ENCODE measurements at places on chromosomes 11 and 22.

DNA sequence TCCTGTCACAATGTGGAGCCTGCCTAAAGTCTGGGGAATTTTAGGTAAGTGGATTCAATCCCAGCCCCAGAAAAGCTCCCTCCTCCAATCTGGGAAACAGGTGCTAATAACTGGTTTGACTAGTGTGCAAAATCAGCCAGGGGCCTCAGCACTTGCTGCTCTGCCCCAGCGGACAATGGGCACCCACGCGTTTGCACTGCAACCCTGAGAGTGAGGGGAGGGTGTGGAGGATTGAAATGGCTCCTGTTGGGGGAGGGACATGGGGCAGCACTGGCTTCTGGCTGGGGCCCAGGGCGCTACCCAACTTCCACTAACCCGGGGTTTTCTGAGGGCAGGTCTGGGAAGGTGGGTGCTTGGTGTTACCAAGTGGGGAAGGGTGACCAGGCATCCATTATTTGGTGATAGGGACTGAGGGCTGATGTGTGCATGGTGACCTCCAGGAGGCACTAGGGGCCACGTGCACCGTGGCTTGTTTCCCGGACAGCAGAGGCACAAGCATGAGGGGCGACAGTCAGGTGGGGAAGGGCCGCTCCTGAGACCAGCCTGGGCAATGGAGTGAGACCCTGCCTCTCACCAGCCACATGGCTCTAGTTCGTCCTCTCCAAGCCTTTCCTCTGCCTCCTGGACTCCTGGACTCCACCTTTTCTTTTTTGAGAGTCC, 4.3 kb upstream of the PNPLA5 start:
- no peak for DNase-seq

- DNase-seq, result no peak
Observed at GRCh38 chr11:13366266-13367026, 88.9 kb downstream of the BMAL1 start.

DNA sequence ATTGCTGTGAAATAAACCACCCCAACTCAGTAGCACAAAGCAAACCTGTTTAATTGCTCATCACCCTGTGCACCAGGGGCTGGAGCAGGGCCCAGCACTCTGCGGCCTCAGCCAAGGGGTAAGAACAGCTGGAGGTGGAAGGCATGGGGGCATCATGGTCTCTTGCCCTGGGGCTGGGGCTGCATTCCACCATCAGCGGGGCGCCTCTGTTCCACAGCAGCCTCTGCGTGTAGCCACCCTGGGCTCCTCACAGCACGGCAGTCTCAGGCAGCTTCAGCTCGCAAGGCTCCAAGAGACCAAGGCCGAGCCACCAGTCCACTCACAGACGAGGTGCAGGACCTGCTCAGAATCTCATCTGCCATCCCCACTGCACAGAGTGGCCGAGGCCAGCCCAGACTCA, 630.7 kb downstream of the TBC1D22A start:
- no peak for DNase-seq

DNA sequence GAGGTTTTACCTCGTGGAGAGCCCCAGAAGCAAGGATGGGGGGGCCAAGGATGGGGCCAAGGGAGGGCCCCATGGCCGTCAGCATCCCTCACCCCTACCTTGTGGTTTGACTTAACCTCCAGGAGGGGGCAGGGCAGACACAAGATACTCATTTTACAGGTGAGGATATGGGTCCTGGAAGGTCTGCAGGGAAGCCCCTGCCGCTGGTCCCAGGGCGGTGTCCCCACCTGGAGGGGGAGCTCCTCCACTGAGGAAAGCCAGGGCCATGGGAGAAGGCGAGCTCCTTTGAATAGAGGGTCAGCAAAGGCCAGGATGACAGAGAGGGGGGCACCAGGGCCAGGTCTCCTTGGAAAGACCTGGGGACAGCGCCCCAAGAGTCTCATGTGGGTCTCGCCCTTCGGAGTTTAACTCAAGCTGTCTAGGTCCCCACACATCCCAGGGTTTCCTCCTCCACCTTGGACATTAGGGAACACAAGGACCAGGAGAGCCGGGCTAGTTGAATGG, 5.9 kb upstream of the ADORA2A start:
- no peak for DNase-seq

DNA sequence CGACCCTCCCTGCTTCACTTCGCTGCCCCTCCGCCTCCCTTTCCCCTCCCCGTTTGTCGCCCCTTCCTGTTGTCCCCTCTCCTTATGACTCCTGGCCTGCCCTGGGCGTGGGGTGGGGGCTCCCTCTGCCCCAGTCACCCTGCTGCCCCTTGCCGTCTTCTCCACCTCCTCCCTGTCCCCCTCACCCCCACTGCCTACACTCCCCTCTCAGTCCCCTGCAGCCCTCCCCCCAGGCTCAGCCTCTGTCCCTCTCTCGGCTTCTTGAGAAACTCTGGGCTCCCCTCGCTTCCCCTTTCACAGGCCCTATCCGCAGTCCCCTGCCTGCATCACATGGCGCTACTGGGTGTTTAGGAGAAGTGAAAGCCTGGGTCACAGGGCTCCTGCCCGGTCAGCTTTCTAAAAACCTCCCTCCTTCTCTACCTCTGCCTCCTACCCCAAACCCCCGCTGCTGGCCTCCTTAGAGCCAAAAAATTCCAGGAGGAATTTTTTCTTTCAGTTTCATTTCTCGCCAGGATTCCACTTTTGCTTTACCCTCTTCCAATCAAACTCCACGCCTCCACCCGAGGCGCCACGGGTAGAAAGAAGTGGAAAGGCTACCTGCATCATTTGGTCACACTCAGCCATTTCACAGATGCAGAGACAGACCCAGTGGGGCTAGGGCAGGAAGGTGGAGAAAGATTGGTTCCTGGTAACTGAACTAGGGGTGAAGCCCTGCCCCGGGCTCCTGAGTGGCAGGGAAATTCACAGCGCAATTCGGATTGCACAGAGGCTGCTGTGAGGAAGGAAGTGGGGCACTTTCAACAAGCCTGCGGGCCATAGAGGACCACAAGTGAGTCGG, at the start of gene SLC15A3:
TSS of gene SLC15A3 (minus strand) at position 273 of the 838 bp plus-strand sequence. CDS start 625 bp downstream, outside the sequence.
- DNase-seq, result peak; percentile 49

GRCh38 chr11:18958221-18958910, 19.2 kb upstream of the MRGPRX1 start:
- DNase-seq, result no peak

- no peak for DNase-seq
Observed at GRCh38 chr11:70779433-70780245, 381.3 kb downstream of the CTTN start.

DNA sequence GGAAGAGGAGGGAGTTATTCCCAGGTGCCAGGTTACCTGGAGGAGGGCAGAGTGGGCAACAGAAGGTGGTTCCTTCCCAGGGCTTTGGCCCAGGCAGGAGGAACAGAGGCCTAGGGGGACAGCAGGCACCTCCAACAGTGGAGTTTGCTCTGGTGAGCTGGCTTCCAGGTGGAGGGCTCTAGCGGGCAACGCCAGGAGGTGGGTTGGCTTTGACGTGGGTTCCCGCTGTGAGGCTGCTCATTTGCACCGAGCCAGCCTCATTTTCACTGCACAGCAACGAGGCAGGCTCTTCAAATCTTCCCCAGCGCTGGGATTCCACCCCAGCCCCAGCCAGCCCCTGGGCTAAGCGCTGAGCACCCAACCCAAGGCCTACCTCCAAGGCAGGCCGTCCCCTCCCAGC, 8.1 kb downstream of the IGSF9B start:
- DNase-seq, result no peak

- DNase-seq, result no peak
Observed at GRCh38 chr11:75427181-75427580, 5.8 kb downstream of the KLHL35 start.

DNA sequence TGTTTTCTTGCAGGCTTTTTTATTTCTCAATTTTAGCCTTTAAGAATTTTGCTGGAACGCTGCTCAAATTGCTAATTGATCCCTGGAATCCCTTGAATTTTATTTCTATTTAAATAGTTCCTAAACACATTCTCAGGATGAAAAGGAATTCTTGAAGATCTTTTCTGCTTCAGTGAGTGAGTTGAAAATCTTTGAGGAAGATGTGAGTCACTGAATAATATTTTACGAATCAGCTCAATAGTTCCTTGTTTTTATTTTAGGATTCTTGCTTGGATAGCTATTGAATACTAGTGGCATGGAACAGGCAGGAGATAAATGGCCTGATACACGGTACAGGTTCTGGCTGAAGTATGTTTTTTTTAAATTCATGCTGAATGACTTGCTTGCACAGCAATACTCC, 194.6 kb upstream of the CCDC90B start:
- DNase-seq, result no peak

DNA sequence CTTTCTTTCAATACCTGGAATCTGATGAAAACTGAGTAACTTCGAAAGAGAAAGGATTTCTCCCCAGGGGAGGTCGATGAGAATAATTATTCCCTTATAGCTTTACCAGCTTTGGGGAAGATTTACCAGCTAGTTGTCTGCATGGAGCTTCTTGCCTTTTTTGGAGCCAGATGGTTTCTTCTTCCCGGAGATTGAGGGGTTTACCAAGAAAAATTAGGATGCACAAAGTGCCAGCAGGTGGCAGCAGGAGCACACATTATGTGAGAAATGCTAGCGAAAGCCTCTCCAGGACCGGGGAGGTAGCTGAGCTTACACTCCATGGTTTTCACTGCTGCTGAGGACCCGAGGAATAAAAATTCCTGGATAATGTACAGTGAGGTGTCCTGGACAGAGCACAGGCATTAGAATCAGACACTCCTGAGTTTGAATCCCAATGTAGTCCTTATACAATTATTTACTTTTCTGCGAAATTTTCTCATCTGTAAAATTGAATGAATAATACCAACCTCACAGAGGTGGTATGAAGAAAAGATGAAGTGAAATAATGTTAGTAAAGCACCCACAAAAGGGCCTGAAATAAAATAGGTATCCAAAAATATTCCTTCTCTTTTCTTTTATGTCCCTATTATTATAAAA, 46.0 kb upstream of the PARVA start:
- DNase-seq, result peak; percentile 68

- DNase-seq, result no peak
Observed at GRCh38 chr11:3134218-3134621, 30.9 kb downstream of the OSBPL5 start.

DNA sequence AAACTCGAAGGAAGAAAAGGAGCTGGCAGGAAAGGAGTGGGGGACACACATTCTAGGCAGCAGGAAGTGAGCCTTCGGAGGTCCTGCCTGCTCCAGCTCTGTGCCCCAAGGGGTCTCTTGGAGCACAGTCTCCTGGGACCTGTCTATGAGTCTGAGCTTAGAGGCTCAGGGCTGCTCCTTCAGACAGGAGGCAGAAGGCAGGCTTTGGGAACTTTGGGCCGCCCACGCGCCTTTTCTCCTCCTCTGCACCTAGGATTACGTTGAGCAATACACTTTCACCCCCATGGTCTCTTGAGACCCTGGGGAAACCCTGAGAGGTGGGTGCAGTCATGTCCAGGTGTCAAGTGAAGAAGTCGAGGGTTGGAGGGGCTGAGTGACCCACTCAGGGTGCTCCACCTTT, 965 bp downstream of the TCN2 start:
- no peak for DNase-seq

GRCh38 chr11:8292351-8292750, 28.7 kb upstream of the LMO1 start:
- DNase-seq, result no peak

DNA sequence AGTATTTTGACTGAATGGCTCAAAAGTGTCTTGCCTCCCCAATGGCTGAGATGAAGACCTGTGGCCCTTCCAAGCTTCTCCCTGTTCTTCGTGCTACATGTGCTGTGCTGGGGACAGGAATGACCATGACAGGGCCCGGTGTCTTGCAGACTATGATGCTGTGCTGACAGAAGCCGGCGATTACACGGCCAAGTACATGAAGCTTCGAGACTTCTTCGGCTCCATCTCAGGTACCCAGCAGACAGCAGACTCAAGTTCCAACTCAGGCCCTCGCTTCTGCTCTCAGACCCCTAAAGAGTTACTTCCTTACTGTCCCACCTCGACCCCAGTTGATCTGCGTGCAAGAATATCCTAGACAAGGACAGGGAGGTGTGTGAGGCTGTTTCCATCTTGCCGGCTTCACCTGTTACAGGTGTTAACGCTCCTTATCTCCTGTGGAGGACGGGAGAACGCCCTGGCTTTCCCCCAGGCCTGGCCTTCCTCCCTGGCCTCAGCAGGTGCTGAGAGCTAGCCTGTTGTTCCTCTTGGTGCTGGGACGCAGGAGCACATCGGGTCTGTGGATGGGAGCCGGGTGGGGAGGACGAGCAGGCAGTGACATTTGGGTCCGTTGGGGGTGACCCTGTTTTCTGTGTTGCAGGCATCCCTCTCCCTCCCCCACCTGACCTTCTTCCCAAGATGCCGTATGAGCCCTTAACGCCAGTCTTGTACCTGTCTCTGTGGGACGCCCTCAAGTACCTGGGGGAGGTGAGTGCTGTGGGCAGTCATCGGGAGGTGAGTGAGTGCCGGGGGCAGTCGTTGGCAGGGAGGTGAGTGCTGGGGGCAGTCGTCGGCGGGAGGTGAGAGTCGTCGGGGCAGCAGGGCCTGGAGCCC, 38.1 kb downstream of the GLB1L2 start:
- no peak for DNase-seq

Data from stimulated activated naive CD8-positive, alpha-beta T cell treated with anti-CD3 and anti-CD28 coated beads, Interleukin-15, Interleukin-2, amounts not matched to agents 100 U/mL and 50 U/mL, for 24 hours (primary cell).